Small intestine (tissue), 16 donors: ENCODE measurements at places on chromosomes 2 and 18. TPM values are rescaled to one million over a fixed set of nuclear protein-coding genes. Genes with fewer than 3 reads are reported as not detected.

DNA sequence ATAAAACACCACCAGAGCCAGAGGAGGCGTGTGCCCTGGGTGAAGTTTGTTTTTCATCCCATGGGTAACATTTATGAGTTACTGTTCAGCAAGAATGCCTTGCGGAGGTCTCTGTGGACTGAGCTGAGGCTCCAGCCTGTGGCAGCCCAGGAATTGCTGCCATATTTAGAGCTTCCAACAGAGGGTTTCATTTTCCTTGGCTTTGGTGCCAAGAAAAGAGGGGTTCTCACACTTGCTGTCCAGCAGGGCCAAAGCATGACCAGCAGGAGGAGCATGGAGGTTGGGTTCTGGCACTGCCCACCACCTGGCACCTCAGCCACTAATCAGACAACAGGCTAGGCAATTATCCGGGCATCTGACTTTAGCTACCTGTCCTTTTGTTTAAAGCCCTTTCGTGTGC lies 36.7 kb downstream of the EPAS1 start:
- DNase-seq: no peak

DNA sequence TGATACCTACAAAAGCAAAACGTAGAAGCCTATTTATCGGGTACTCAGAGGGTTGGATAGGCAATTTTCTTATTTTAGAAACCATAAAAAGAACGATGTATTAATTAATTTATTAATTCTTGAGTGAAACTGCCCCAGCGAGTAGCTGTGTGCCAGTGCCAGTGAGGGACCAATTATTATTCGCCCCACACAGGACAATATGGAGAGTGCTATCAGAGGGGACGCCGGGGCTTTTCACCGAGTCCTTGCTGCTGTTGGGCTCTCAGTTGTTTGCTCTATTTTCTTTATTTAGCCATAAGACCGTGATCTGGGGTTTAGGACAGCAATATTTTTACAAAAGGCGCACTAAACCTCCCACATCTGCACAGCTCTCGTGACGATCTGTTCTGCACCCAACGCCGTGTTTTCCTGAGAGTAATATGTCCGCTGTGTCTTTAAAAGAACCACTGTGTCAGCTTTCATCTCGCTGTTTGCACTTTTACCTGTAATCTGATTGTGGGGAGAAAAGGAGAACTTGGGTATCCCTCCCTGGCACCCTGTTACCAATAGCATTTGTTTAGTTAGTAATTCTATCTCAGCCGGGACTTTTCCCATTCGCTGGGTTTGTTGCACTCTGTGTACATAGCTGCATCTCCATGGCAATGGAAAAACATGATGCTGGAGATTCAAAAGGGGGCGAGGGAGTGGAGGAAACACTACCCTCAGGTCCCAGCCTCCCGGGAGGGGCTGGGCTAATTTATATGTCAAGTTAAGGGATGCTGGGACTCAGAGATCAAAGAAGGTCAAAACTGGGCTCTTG lies 30.1 kb upstream of the ZNF516 start:
- DNase-seq: peak; percentile 76

DNA sequence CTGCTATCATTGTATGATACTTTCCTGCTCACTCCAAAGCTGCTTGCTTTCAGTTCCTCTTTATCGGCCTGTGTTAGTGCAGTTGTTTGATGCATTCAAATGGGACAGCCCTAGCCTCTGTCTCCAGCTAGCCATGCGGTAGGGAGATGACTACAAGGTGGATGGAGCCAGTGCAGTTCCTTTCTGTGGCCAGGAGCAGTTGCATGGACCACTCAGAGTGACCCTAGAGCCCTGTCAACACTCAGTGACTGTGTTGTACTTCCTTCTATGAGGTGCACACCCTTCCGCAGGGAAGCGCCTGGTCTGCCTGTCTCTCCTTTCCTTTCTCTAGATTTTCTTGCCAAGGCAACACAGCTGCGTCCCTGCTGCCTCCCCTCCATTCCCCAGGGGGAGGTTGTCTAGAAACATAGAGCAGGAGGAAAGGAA lies 33.8 kb downstream of the KCNS3 start:
- DNase-seq: peak; percentile 15

- DNase-seq: no peak
Observed at GRCh38 chr2:212314680-212315079, 223.9 kb downstream of the ERBB4 start.

- DNase-seq: no peak
Observed at GRCh38 chr2:146608490-146608889, 1236.3 kb upstream of the ACVR2A start.

DNA sequence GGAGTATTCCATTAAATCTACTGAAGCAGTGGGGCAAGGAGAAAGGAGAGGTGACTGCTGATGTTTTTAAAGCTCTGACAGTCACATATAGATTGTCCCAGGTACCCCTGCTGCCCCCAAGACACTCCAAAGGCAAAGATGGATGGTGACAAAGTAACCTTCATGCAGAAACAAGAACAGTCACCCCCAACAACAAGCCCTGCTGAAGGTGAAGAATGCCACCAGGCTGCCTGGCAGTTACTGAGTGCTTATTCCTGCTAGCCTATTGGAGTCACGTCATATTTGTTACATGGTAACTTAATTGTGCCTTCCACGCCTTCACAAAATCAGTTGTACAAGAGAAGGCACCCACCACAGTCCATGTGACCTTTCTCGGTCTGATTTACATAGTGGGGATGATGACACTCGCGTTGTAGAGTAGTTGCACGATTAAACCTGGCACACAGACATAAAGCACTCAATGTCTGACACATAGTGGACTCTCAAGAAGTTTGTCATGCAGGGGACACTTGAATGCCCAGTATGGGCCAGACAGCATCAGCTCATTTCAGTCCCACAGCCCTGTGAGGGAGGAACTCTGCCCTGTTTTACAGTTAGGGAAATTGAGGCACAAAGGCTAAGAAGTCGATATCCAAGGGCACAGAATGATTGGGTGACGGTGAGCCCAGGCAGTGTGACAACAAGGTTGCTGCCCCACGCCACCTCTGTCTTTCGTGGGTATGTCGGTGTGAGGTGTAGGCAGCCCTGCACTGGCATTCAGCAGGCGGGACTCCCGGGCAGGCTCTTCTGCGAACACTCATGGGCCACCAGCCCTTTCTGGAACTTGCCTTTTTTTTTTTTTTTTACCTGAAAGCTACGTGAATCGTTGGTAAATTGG lies 62.7 kb downstream of the ZCCHC2 start:
- no peak for DNase-seq

DNA sequence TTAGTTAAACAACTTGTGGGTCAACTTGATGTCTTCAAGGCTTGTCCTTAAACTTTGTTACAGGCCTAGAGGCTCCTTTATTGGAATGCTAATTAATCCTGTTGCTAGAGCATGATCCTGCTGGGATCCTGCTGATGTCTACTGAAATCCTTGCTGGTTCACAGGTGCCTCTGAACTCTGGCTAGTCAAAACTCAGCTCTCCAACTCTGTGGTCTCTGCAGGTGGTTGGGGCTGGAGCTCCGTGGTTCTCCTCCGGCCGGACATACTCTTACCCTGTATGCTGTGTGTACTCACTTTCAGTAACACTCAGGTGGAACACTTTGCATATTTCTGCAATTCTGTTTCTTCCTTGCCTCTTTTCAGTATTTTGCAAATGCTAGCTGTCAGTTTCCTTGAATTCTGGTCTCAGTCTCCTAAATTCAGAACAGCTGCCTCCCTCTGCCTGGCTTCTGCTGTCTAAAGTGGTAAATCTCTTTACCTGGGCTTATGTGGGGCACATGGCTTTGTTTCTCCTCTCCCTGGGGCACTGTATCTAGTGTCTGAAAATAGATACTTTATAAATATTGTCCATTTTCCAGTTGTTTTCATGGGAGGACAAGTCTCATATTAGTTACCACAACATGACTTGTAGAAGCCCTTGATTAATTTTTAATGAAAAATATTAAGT lies 113.0 kb downstream of the ATP9B start:
- DNase-seq: no peak

DNA sequence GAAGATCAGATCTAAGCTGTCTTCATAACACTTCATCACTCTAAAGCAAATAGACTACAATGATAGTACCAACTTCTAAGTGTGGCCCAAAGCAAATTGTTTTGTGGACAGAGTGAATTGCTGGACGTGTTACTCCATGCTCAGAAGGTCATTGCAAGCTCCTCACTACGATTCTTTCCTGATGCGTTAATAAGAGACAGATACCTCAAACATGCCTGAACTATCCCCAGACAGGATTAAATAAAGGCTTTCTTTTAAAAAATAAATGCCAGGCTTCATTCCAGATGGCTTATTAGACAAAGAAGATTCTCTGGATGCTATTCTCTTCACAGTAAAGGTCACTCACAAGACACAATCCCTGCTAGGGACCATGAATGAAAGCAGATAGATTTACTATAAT lies 621.2 kb downstream of the DCDC2C start:
- DNase-seq: no peak

DNA sequence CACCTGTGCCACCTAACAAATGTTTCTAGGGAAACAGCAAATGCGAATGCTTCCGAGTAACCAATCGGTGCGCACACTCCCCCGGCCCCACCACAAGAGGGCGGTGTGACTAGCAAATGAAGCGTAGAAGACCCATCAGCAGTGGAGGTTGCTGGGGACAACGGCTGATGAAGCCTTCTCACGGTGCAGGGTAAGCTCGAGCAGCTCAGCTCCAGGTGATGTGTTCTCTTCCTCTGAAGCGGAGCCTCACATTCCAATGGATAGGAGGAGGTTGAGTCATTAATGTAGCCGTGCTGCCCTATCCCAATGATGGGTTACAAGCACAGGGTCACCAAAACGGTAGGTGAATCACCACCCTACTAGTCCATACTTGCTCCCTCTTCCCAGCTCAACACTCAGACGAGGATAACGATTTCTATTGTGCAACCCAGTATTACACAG lies 127.6 kb upstream of the TWIST2 start:
- peak; percentile 53 for DNase-seq

GRCh38 chr2:232420463-232421188 lies 14.0 kb downstream of the ALPG start:
- DNase-seq: peak; percentile 63

DNA sequence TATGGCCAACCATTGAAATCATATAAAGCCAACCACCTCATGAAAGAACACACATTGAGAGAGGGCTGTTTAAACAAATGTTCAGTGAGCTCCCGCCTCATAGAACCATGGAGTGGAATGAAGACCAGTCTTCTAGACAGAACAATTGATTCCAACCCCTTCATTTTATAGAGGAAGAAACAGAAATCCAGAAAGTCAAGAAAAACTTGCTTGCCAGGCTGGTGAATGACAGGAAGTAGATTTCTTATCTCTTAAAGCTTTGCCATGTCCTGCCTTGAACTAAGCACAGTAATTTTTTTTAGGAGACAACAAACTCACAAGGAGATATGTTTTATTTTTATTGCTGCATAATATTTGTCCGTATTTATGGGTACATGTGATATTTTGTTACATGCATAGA lies 16.5 kb upstream of the NRP2 start:
- no peak for DNase-seq

DNA sequence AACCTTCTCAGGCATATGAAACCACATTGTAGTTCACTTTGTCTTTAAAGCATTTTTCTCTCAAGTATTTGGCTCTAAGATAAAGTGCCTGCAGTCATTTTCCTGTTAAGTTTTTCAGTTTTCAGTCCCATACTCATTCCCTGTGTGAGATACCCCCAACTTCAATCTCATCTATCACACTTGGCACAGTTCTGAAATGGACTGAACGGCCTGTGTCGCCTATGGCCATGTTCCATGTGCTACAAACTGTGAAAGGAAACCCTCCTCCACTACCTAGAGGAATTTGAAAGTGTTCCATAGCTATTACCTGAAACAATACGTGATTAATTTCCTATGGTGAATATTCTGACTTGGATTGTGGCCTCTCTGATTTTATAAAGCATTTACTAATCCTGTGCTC lies 319.1 kb downstream of the CTNNA2 start:
- no peak for DNase-seq

DNA sequence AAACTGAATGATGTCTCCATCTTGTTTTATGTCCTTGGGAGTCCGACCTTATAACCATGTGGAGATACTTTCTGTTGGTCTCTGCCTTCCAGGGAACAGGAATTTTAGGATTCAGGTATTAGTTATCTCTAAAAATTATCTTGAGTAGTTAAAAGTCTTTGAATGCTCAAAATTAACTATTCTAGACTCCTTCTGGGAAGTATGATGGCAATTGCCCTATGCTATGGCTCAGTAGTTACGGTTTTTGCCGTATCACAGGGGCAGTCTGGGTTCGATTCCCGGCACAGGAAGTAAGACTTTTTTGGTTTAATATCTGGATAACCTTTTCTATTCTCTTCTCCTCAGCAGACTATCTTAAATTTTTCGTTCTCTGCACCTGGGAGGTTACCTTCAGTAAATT lies 708.7 kb upstream of the LRATD1 start:
- no peak for DNase-seq

The MATN3 gene
- 1.0 TPM for polyA plus RNA-seq

The KHK gene
- 225 TPM for polyA plus RNA-seq

The SLC5A7 gene
- polyA plus RNA-seq: 0.12 TPM

The CREG2 gene
- polyA plus RNA-seq: 6.8 TPM

The ATL2 gene
- 78.8 TPM for polyA plus RNA-seq

The CLK1 gene
- 281 TPM for polyA plus RNA-seq

The MC2R gene
- 0.01 TPM for polyA plus RNA-seq
